ENCODE measurements at places on chromosomes 12 and 14. TPM values are rescaled to one million over a fixed set of nuclear protein-coding genes. Genes with fewer than 3 reads are reported as not detected.

GRCh38 chr12:68538726-68539614 is 71.7 kb upstream of the RAP1B start:
- H3K4me3 ChIP-seq: peak overlapping the region; percentile 23
- no peaks in the 10 kb centered on the region for H3K36me3 ChIP-seq
- H3K4me1 ChIP-seq: peaks cover 40% of the 10 kb centered on the region
- peak; percentile 79 for DNase-seq

DNA sequence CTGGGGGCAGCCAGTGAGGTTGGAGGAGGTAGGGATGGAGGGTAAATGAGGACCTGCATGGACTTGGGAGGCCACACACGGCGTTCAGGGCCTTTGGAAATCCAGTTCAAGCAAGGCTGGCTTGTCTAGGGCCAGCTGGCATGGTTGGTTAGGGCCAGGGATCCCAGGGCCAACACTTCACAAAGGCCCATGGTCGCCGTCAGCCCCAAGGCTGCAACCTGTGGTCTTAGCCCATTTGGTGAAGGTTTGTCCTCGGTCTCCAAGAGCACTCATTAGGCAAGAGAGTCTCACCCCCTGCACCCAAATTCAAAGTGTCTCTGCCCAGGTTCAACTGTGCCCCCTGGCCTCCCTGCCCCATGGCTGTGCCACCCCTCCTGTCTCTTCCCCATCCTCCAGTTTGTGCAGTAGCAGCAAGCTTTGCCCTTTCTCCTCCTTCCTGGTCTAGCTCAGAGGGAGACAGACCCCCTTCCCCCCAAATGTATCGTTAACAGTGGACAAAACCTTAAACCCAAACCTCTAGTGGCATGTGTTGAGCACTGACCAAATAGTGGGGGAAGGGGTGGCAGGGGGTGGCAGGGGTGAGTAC is 94.1 kb downstream of the NINJ2 start:
- H3K27ac ChIP-seq: peak overlapping the region; percentile 69
- H3K4me3 ChIP-seq: peak overlapping the region; percentile 78
- DNase-seq: no peak
- H3K27me3 ChIP-seq: no peaks in the 10 kb centered on the region
- H3K4me1 ChIP-seq: peaks cover 54% of the 10 kb centered on the region
- H3K36me3 ChIP-seq: no peaks in the 10 kb centered on the region

- no peak overlapping the region for H3K27ac ChIP-seq
- DNase-seq: no peak
- no peak overlapping the region for H3K4me3 ChIP-seq
- H3K4me1 ChIP-seq: no peaks in the 10 kb centered on the region
These were observed 132.3 kb downstream of the CCDC59 start for GRCh38 chr12:82225871-82226270.

- no peaks in the 10 kb centered on the region for H3K36me3 ChIP-seq
- no peak overlapping the region for H3K4me3 ChIP-seq
- no peak for DNase-seq
- no peaks in the 10 kb centered on the region for H3K27me3 ChIP-seq
- no peaks in the 10 kb centered on the region for H3K4me1 ChIP-seq
These were observed 122.9 kb downstream of the MYRFL start for GRCh38 chr12:69947897-69948296.

DNA sequence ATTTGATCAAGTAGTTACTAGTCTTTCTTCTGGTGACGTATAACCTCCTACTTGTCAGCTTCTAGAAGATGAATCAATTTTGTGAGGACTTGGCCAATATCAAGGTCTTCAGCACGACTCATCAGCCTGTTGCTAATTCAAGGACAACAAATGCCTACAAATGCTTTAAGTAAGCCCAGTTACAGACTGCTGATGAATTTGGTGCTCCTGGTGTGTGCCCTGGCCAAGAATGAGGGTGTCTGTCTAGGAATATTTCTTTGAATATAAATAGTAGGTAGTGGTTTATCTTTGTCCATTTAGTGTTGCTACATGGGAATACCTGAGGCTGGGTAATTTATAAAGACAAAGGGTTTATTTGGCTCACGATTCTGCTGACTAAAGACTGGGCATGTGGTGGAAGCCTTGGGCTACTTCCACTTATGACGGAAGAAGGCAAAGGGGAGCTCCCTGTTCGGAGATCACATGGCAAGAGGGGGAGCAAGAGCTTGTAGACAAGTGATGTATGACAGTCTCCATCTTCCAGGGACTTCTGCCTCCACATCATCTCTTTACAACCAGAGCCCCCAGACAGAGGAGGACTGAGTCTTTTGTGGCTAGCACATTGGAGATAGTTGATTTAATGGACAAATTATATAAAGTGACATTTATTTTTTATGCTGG is 180.2 kb downstream of the CRADD start:
- H3K36me3 ChIP-seq: no peaks in the 10 kb centered on the region
- no peaks in the 10 kb centered on the region for H3K4me1 ChIP-seq
- DNase-seq: no peak

DNA sequence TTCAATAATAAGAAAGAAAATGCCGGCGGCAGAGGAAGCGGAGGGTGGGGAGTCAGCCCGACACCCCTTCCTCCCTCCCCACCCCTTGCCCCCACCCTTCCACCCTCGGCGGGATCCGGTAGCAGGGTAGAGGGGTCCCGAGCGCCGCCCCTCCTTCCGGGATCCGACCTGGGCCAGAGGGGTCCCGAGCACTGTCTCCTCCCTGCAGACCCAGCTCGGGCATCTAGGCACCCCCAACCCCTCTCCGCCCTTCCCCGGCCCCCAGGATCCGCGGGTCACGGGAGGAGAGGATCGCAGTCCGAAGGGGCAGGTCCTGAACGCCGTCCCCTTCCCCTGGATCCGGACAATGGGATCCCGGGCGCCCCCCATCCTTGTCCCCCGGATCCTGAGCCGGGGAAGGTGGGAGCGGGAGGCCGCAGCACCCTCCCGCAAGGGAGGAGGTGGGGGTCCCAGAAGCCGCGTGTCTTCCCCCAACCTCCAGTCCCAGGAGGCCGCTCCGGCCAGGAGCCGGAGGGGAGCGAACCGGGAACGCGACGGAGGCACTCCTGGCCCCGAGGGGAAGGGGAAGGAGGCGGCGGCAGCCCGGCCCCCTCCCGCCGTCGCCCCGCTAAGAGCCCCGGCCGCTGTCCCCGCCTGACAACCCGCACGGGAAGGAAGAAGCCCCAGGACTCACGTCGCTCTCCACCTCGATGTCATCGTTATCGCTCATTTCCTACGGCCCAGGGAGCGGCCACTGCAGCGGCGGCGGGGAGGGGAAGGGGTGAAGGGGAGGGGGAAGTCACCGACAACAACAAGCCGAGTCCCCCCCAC is 481 bp downstream of the MAX start:
- peak overlapping the region; percentile 70 for H3K4me3 ChIP-seq
- peak; percentile 44 for DNase-seq
- H3K27me3 ChIP-seq: no peaks in the 10 kb centered on the region
- H3K27ac ChIP-seq: peak overlapping the region; percentile 100
- H3K36me3 ChIP-seq: no peaks in the 10 kb centered on the region
- H3K4me1 ChIP-seq: peaks cover 41% of the 10 kb centered on the region

GRCh38 chr12:95976416-95976832 is 19.7 kb downstream of the HAL start:
- H3K27me3 ChIP-seq: no peaks in the 10 kb centered on the region
- no peaks in the 10 kb centered on the region for H3K36me3 ChIP-seq
- H3K4me3 ChIP-seq: no peak overlapping the region
- no peak overlapping the region for H3K27ac ChIP-seq

DNA sequence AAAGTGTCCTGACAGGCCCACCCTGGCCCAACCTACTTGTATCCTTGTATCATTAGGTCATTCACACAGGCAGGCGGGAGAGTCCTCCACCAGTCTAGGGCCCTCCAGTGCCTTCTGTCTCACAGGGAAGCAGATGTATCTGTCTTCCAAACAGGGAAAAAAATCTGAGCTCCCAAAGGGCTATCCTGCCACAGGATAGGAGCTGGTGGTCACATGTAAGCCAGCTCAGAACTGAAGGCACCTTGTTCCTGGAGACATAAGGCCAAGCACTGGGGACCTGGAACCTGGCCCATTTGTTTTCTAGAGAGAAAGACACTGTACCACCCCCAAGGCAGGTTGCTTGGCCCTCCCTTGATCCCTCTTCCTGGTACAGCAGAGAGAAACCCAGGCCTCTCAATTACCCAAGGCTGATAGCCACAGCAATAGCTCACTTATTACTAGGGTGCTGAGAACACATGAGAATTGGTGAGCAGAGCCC is 19.4 kb upstream of the PLEKHH1 start:
- H3K4me3 ChIP-seq: peak overlapping the region; percentile 68
- H3K4me1 ChIP-seq: peaks cover 14% of the 10 kb centered on the region
- peak overlapping the region; percentile 73 for H3K27ac ChIP-seq
- no peak for DNase-seq

GRCh38 chr14:69586404-69586803 is 11.7 kb upstream of the CCDC177 start:
- no peaks in the 10 kb centered on the region for H3K36me3 ChIP-seq
- H3K4me1 ChIP-seq: no peaks in the 10 kb centered on the region
- H3K4me3 ChIP-seq: no peak overlapping the region
- H3K27me3 ChIP-seq: no peaks in the 10 kb centered on the region
- DNase-seq: no peak
- H3K27ac ChIP-seq: no peak overlapping the region

GRCh38 chr12:116314477-116314876 is 37.0 kb upstream of the MED13L start:
- H3K4me3 ChIP-seq: no peak overlapping the region
- no peaks in the 10 kb centered on the region for H3K36me3 ChIP-seq
- H3K27ac ChIP-seq: no peak overlapping the region
- H3K4me1 ChIP-seq: no peaks in the 10 kb centered on the region
- no peaks in the 10 kb centered on the region for H3K27me3 ChIP-seq

The PIK3C2G gene
- total RNA-seq: not detected

The CLEC2B gene
- 73.8 TPM for total RNA-seq

The GSG1 gene
- not detected for total RNA-seq

The MIP gene
- not detected for total RNA-seq

The SIX4 gene
- not detected for total RNA-seq
